Stimulated activated CD8-positive, alpha-beta memory T cell treated with anti-CD3 and anti-CD28 coated beads, Interleukin-15, amount 100 ng/mL, for 4 hours (primary cell): ENCODE measurements at places on chromosomes 1 and 21.

- DNase-seq = no peak
Measured at GRCh38 chr1:39886757-39887231, 3.5 kb upstream of the TRIT1 start.

GRCh38 chr1:88740784-88741183, 56.7 kb downstream of the PKN2 start:
- DNase-seq = no peak

DNA sequence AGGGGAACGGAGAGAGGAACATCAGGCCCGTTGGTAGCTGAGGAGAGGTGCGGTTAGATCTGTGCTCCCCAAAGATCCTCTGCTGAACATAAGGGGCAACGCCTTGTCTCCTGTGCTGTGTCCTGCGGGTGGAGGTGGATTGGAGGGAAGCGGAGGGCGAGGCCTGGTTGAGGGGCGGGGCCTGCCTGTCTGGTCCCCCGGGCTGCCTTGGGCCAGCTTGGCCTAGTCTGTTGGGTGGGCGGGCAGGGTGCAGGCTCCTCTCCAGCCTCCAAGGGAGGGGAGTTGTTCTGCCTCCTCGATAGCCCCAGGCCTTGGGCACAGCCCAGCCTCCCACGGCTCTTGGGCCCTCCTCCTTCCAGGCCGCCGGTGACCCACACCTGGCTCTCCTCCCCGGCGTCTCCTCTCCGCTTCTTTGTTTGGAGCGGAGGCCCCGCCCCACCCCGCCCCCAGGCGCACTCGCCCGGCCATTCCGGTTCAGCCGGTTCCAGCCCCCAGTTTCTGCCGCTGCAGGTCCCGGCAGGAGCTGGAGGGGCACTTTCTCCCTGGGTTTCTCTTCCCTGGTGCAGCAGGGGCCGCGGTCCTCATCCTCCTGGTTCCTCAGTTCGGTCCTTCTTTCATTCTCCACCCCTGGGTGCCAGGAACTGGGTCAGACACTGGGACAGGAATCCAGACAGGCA, 19.4 kb downstream of the PTPRF start:
- DNase-seq = no peak

- no peak for DNase-seq
Measured at GRCh38 chr1:30380625-30380984, 342.8 kb downstream of the MATN1 start.

GRCh38 chr21:39014747-39015146, 168.5 kb downstream of the PSMG1 start:
- no peak for DNase-seq

DNA sequence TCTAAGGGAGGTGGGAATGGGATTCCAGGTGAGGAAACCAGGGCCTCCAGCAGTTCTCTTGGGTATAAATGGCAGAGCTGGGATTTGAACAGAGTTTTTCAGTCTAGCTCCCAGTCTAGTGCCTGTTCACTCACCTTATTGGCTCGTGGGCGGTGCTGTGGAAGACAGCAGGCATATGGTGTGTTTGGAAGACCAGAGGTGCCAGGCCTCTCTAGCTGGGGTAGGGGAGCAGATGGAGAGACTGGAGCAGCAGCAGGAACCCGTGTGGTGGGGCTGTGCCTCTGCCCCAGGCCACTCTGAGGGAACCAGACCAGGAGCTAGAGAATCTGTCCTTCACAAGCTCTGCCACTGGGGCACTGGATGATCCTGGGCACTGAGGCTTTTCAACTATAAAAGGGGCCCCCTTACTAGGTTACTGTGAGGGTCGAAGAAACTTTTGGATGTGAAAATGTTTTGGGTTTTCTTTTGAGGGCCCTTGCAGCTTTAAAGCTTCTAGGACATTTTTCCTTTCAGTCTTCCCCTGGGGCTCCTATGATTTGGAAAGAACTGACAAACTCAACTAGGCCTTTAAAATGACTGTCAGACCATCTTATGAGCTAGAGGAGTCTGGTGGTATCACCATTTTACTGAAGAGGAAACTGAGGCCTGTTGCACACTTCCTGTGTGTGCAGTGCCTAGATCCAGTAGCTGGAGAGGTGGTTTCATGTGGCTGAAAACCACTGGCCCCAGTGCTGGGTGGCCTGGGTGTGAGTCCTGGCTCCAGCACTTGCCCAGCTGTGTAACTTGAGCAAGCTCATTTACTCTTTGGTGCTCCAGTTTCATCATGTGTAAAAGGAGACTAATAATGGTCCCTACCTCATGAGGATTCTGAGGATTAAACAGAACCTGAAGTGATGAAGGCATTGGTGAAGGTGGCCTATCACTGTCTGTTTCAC, 6.1 kb downstream of the DMRTB1 start:
- no peak for DNase-seq

- DNase-seq = no peak
Measured at GRCh38 chr1:210978316-210978973, 155.5 kb downstream of the KCNH1 start.

GRCh38 chr1:69743146-69743545, 175.4 kb downstream of the LRRC7 start:
- DNase-seq = no peak

- no peak for DNase-seq
Measured at GRCh38 chr1:17833661-17834501, 78.7 kb downstream of the ACTL8 start.

GRCh38 chr1:195495720-195496635, 1112.3 kb downstream of the KCNT2 start:
- DNase-seq = no peak

DNA sequence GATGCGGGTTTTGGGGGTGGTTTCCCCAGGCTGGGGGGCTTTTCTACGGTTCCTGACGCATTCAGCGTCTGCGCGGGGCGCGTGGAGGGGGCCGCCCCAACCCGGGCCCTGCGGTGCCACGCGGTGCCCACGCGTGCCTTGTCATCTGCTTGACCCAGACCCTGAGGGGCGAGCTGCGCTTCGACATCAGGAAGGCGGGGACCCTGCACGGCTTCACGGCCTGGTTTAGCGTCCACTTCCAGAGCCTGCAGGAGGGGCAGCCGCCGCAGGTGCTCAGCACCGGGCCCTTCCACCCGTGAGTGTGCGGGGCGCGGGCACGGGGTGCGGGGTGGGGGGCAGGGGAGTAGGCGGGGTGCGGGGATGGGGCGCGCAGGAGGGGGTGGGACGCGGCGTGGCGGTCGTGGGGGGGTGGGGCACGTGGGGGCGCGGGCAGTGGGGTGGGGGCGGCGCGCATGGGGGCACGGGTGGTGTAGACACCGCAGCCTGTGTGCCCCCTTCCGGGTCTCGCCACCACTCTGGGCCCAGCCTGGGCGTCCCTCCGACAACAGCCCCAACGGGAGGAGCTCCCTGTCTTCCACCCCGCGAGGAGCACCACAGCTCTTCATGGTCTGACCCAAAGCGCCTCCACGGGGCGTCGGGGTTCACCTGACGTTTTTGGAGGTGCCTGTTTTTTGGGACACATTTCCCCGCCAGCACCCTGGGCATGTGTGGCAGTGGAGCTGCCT, 26.3 kb downstream of the PRMT2 start:
- no peak for DNase-seq

DNA sequence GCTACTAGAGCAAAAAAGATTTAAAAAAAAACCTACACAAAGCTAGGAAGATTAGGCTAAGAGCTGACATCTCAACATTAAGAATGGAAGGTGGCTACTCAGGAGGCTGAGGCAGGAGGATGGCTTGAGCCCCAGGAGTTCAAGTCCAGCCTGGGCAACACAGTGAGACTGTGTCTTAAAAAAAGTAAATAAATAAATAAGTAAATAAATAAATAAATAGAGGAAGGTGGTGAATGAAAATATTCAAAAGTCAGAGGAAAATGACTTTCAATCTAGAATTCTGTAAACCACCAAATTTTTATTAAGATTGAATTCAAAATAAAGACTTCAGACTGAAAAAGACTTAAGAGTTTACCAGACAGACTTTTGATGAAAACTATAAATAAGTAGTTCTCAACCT, 50.9 kb upstream of the TMPRSS2 start:
- no peak for DNase-seq

GRCh38 chr1:111082421-111083203, 57.3 kb downstream of the DRAM2 start:
- no peak for DNase-seq

DNA sequence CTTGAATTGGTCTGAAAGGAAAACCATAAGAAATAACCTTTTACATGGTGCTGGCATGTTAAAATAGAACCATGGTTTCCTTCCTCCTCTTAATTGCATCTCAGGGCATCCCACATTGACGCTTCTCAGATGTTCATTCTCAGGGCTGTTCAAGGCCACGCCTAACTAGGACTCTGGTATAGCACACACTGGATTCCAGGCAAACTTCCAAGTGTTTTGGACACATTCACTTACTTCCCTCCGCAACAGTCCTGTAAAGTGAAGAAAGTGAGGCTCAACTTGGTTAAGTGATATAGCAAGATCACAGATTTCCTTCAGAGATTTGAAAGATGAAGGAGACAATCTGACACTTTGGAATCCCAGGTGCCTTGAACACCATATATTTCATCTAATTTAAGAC, 244.8 kb downstream of the DUSP10 start:
- DNase-seq = no peak

DNA sequence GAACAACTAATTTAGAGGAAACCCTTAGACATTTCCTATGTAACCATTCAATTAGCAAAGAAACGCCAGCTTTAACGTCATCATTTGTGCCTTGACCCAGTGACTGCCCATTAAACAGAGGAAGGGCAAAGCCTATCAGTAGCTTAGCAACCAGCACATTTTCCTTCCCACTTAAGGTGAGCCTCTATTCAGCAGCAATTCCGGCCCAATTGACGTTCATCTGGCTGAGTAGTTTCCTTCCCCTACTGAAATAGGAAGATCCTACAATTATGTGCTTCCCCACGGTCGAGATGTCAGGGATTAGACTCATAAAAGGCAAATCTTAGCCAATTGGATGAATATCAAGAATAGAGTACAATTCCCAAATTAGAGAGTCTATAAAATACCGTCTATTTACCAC, 482.1 kb upstream of the ADAMTS5 start:
- no peak for DNase-seq

- no peak for DNase-seq
Measured at GRCh38 chr1:18945401-18945849, 11.1 kb downstream of the IFFO2 start.

DNA sequence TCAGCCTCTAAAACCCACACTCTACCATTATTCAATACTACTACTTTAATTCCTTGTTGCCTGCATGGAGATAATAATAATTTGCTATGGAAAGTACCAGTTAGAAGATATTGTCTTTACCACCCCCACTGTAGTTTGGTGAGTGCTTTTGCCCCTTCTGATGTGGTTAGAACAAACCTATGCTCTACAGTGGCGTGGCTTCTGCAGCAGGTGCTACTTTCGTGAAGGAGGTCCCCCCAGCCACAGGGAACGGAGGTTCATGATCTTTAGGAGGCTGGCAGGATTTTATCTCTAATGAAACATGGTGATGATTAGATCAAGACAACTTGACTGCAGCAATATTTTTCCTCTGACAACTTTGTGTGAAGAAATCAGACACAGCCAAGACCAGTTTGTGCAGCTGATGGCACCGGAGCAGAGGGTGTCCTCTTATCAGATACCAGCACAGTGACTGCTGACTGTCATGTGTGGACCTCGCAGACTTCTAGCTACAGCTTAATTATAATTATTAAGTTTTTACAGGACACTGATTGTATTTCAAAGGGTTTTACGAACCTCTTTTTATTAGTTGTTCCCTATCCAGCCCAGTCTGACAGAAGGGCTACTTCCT, 10.7 kb upstream of the TCHH start:
- no peak for DNase-seq

GRCh38 chr21:43905726-43906455, 40.9 kb downstream of the AGPAT3 start:
- DNase-seq = no peak

GRCh38 chr1:177514207-177514606, 343.4 kb downstream of the BRINP2 start:
- DNase-seq = no peak

DNA sequence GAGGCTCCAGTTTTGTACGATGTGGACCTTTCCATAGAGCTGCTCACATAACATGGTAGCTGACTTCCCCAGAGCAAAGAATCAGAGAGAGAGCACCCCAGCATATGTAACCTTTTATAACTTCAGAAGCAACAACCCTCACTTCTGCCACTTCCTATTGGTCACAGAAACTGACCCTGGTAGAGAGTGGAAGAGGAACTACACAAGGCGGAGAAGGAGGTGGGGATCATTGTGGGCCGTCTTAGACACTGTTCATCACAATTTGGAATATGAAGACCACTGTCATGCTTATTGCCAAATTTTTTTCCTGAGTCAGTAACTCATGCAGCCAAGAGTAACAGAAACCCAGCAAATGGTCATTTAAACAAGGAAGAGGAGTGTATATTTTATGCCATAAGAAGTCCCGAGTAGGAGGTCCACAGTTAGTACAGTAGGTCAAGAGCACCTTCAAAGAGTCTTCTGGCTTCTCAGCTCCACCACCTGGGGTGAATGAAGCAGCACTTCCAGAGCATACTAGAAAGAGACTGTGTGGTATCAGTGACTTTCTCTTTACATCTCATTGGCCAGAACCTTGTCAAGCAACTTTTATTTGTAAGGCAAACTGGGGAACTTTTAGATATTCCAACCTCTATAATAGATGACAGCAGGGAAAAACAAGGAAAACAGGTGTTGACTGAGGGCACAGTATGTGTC, 71.8 kb downstream of the ODF2L start:
- no peak for DNase-seq

DNA sequence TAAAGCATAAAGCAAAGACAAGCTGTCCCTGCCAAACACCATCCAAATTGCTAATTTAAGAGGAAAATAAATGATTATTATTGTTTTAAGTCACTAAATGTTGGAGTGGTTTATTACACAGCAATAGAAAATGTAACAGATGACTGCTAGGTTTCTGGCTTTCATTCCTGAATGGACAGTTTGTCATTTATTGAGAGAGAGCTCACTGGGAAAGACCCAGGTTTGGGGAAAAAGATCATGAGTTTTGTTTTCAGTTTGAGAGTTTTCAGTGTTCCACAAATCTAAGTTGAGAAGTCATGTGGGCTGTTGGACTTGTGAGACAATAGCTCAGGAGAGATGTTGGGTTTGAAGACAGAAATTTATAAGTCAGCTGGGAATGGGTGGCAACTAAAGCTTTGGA, 5.4 kb downstream of the GPA33 start:
- no peak for DNase-seq

DNA sequence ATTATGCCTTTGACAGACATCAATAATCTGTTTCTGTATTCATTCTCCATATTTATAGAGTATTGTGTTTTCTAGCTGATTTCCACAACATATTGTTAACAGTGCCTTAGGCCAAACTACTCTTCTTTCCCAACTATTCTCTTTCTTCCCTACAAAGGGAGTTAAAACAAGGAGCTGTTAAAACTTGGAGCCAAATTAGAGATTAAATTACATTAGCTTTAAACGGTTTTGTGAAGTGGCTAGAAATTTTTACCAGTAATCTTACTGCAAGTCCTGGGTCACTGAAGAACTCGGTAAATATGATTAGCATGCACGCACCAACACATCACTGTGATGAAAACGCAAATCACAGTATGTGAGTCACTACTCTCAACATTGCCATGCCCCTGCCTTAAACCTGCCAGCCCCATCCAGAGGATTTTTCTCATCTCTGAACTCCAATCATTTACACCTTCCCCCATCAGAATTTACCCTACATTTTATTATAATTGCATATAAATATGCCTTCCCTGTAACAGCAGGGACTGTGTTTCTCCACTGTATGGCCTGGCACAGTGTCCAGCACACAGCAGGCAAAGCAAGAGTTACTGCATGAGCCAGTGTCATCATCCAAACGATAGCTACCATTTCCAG, 1.5 kb upstream of the PRDX6 start:
- DNase-seq = no peak

- no peak for DNase-seq
Measured at GRCh38 chr1:153959454-153959853, 1.0 kb upstream of the CRTC2 start.
